ENCODE measurements at places on chromosomes 12 and 14. TPM values are rescaled to one million over a fixed set of nuclear protein-coding genes. Genes with fewer than 3 reads are reported as not detected.

GRCh38 chr14:69632164-69632563 is 20.8 kb downstream of the SUSD6 start:
- DNase-seq, result no peak

DNA sequence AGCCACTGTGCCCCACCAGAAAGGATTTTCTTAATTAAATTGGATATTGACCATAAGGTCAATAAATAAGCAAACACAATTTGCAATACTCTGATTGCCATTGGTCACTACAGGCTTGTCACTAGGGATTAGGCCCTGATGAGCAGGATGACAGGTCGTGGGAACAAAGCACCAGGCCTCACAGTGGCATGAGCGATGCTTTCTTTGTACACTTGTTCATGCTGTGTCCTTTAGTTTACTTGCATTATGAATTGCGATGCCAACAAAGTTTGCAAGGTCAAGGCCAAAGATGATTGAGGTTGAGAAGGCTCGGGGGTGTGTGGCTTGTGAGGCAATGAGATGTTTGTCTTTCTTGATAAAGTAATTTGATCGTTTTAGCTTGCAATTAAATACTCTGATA is 136.0 kb downstream of the TTC8 start:
- no peak for DNase-seq

DNA sequence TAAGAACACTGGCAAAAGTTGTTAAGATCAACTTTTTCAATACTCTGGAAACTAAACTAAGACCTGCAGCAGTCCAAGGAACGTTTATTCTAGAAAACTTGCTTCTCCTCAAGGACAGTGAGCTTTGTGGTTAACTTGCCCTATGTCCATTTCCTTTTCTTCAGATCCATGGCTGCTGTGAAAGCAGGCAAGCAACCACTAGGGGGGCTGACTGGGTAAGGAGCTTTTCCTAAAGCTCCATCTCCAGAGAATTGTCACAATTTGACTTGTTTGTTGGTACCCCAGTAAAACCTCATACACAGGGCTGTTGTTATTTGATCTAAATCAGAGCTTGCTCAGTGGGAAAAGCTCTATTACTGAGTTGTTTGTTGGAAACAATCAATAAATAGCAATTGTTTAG is 10.1 kb upstream of the RPL10L start:
- no peak for DNase-seq

GRCh38 chr12:59282999-59283398 is 312.8 kb upstream of the SLC16A7 start:
- DNase-seq, result no peak

- DNase-seq, result no peak
Observed at GRCh38 chr14:58707949-58708348, 70.2 kb downstream of the DACT1 start.

DNA sequence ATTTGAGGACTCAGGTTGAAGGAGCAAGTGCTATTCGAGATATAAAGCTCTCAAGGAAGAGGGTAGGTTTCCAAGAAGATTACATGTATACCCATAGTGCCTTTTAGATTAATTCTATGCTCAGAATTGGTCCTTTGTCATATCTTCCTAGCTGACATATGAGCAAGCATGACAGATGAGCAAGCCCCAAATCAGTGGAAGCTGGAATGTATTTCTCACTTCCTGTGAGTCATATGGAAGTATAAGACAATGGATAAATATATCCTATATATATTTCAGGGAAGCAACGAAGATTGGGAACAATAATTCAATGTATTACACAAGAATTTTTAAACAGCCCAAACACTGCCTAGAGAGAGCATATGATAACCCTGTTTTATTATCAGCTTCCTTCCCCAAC is 674.1 kb upstream of the ATXN7L3B start:
- DNase-seq, result peak; percentile 7

DNA sequence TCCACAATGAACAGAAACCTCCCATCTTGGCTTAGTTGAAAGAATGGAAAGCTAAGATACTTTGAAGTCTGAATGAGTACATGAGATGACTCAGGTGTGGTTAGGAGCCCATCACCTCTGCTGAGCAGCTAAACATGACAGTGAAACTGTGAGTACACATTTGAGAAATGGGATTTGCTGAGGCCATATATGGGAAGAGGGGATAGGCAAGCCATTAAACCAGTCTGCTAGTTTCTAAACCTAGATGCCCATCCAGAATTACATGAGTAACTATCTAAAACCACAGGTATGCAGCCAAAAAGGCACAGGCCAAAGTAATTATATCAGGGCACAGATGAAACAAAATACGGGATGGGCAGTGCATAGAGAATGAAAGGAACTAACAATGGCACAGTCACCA is 41.2 kb downstream of the NKX2-1 start:
- DNase-seq, result no peak

- no peak for DNase-seq
Observed at GRCh38 chr12:30626847-30627246, 68.8 kb downstream of the IPO8 start.

- DNase-seq, result no peak
Observed at GRCh38 chr14:91929700-91930099, 17.8 kb downstream of the FBLN5 start.

Gene ZDHHC22
- total RNA-seq, result not detected

Gene RIMBP2
- total RNA-seq, result not detected

Gene PPP1R36
- total RNA-seq, result not detected

Gene CEBPE
- total RNA-seq, result not detected

Gene CTSG
- not detected for total RNA-seq

Gene AMIGO2
- 40.9 TPM for total RNA-seq

Gene ASB2
- 0.58 TPM for total RNA-seq

Gene OASL
- 2.4 TPM for total RNA-seq

Gene PARP11
- 3.5 TPM for total RNA-seq

Gene TAS2R9
- total RNA-seq, result 0.18 TPM

Gene CNPY2
- 112 TPM for total RNA-seq

Gene ZCRB1
- total RNA-seq, result 30.3 TPM

Measured in glomerular endothelial cell (primary cell).